ENCODE measurements at places on chromosomes 3 and 15.

GRCh38 chr3:46865546-46865945 lies 2.3 kb upstream of the MYL3 start:
- DNase-seq = no peak

DNA sequence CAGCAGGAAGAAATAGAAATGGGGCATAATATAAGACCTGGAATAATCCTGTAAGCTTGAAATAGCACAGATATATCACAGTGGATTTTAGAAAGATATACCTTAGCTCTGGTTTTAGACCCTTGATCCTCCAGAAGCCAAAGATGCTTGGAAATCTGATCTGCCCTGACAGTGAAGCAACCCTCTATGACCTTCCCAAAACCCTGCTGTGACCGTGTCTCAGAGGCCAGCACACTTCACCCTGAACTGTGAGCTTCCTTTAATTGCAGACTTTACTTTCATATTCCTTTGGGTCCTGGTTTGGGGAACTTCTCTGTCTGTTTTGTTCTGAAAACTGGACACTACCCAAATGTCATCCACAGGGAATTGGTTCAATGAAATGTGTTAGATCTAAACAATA lies 13.0 kb downstream of the MECOM start:
- DNase-seq = no peak

DNA sequence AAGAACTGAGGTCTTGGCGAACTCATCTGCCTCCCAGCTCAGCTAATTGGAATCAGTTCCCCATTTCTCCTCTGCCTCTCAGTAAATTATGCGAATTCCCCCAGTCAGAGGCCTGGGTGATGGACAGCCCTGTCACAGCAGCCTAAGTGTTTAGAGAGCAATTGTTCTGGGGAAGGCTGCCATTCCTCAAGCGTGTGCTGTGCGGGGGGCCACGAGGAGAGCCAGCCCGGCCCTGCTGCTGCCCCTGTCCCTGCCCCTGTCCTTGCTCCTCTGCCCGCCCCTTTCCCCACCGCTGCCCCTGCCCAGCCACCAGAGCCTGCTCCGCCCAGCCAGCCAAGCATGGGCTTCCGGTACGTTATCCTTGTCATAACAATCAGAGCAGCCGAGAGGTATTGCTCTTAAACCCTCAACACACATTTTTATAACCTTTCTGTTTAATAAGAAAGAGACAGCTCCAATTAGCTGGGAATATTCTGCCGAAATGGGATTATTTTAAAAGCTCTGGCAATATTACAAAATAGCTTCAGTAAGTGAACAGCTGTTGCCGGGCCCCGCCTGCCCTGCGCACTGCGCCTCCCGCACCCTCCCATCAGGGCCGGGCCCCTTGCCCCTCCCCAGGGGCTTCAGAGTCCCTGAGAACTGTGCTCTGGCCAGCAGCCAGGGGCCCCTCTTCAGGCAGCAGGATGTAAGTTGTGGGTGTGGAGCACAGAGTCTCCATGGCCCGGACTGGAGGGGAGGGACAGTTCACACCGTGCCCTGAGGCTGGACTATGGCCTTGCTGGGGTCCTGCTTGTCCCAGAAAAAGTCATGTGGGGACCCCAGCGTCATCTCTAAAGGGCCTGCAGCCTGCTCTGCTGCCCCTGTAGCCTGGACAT lies 12.4 kb upstream of the CACNA2D2 start:
- DNase-seq = peak; percentile 26

DNA sequence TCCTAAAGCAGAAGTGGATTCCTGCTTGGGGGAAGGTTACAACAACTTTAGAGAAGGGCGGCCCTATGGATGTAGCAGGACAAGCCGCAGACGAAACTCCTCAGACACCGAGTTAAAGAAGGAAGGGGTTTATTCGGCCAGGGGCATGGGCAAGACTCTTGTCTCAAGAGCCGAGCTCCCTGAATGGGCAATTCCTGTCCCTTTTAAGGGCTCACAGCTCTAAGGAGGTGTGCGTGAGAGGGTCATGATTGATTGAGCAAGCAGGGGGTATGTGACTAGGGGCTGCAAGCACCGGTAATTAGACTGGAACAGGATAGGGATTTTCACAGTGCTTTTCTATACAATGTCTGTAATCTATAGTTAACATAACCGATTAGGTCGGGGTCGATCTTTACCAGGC lies 879 bp upstream of the PDHB start:
- no peak for DNase-seq

DNA sequence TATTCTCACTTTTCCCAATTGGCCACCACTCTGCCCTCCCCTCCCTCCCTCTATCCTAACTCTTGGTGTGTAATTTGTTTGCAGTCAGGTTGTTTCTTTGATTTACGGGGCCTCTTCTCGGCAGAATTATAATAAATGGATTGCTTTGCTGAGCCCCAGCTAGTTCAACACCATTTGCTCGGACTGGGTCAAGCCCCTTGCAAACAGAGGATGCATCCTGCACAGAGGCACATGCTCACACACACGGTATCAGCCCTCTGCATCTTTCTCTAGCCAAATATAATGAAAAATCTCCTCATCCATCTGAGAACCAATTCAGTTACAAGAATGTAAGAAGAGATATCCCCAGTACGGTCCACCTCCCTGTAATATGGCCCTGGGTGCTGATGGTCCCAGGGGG lies 97.7 kb downstream of the EPHB1 start:
- no peak for DNase-seq

- no peak for DNase-seq
Observed at GRCh38 chr3:171237009-171237385, 210.5 kb upstream of the SLC2A2 start.

DNA sequence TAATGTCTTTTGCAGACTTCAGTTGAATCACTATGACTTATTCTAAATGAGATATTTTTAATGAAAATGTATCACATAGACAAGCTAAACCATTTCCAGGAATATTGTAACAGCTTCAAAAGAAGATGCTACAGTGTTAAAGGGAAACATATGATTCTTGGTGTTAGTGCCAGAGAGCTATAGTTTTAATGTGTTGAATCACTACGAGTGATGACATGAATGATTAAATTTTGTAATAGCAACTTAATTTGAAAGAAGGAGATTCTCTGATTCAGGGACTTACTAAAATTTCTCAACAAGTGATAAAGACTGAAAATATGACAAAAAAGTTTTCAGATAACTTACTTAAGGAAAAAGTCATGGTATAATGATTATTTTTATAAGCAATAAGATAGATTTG lies 267.3 kb upstream of the SLITRK3 start:
- no peak for DNase-seq

- DNase-seq = no peak
Observed at GRCh38 chr3:173865900-173866498, 468.5 kb downstream of the NLGN1 start.

GRCh38 chr3:69250014-69250413 lies 127.6 kb upstream of the LMOD3 start:
- no peak for DNase-seq

- no peak for DNase-seq
Observed at GRCh38 chr3:3821777-3822176, 22.5 kb downstream of the LRRN1 start.

DNA sequence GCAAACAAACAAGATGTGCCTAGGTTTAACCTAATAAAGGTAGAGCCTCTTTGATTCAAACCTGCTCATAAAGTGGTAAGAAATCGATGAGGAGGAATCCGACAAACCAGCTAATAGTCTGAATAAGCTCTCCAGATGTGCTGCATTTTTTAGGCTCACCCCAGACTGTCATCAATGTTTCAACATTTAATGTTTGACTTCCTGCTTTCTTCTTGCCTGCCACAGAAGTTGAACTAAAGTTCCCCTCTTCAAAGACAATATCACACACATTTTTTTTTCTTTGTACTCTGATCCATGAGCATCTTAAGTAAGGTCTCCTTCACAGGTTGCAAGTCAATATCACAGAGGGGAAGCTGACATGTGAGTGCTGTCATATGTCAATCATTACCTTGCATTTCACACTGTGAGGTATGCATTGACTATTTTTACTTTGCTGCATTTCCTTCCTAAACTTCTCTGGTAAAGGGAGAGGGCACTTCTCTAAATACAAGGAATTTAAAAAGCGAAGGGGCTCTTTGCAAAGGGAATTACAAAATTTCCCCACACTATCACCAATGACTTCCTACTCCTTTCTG lies 172.3 kb upstream of the MCTP2 start:
- DNase-seq = no peak

GRCh38 chr3:47984075-47984728 lies 32.0 kb downstream of the MAP4 start:
- DNase-seq = no peak

DNA sequence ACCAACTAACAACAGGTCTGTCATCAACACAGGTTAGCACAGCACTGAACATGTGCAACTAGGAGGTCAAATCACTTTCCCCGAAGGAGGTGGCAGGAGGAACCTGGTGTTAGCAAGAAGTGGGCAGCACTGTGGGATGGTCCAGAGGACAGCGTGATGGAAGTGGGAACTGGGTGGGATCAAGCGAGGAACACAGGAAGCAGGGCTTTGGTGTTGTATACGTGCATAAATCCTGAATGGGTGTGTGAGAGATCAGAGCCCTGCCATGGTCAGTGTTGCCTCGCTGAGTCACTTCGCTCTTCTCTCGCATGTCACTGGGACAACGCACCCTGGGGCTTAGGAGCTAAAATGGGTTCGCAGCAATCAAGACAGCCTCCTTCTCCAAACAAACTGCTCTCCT lies 62.1 kb downstream of the MOBP start:
- DNase-seq = no peak

- no peak for DNase-seq
Observed at GRCh38 chr3:11913316-11913715, 66.6 kb upstream of the TAMM41 start.

DNA sequence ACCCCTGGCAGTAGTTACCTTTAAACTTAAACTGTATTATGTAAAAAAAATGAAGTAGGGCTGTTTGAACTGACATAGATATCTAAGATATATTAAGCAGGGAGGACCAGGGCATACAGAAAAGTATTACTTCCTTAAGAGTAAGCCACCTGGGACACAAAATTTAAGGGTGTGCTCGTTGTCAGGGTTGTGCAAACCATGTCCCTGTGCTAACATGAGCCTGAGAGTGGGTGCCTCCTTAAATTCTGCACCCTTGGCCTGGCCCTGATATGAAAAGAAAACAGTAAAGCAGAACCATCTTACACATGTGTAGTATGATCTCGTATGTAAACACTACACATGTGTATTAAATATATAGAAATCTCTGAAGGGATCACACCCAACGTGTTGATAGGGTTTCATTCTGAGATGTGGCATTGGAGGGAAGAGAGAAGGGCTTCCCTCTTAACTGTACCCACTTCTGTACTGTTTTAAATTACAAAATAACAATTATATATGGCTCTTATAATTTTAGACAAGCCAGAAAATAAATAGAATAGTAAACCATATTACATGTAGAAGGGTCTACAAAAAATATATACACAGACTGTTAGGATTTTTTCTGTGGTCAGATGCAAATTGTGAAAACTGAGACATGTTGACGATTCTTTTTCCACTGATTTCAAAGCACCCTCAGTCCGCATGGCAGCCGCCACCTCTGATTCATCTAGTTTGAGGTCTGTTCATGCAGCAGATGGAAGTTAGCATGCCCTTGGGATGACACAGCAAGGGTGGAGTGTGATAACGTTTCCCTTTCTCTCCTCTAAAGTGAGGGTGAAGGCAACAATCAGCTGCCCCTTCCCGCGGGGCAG lies 400.8 kb upstream of the PROK2 start:
- no peak for DNase-seq

- no peak for DNase-seq
Observed at GRCh38 chr3:67635257-67635656, 19.2 kb downstream of the SUCLG2 start.

DNA sequence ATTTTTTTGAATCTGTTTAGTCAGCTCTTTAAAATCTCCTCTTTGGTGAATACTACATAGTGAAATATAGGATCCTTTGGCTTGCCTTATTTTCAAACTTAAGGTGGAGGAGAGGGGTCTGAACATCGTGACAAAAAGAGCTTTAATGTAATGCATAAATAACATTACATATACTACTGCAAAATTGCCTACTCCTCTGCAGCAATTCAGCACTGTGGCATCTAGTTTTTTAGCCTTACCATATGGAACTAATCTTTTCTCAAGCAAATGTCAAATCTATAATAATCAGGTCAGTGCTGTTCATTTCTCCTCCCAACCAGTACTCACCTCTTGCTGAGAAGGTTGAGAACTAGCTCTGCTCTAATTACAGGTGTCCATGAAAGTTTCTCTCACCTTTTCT lies 394.0 kb upstream of the CDIN1 start:
- DNase-seq = no peak

- peak; percentile 91 for DNase-seq
Observed at GRCh38 chr3:12916159-12916558, 74.8 kb upstream of the RPL32 start.

DNA sequence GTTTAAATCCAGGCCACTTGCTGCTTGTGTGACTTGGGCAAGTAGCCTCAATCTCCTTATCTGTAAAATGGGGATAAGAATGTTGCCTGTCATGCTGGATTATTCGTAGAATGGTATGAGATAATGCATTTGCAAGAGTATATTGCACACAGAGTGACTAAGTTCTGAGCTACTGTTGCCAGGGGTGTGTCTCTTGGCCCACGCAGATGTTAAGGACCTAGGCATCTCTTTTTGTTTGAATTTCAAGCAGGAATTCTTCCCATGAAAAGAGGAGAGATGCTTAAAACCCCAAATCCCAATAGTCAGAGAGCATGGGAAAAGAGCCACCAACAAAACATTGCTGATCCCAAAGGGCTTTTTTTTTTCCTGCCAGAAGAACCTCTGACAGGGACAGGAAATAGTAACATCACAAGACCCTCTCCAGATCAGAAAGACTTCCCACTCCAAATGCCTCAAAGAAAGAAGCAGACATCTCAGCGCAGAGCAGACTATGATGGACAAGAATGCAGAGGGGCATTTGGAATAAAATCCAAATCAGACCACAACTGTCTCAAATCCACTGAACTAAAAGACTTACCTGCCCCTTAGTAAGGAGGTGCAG lies 90.5 kb downstream of the MRPL46 start:
- no peak for DNase-seq

- DNase-seq = no peak
Observed at GRCh38 chr3:29011441-29011840, 269.4 kb upstream of the RBMS3 start.

DNA sequence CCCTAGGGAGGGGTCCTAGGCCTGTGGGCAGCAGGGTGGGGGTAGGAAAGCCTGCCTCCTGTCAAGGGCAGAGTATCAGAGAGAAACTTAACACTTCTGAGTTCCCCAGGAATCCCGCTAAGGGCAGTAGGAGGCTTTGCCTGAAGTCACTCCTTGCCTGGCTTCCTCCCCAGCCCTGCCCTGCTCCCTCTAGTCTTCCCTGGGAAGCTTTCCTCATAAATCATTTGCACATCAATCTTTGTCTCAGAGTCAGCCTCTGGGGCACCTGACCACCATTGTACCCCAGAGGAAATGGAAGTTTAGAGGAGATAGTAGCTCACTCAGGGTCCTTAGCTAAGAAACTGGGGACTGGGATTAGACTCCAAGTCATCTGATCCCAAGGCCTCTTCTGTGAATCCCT lies 129.4 kb upstream of the TLE3 start:
- no peak for DNase-seq

All from immature natural killer cell (primary cell).